Stimulated activated CD4-positive, alpha-beta T cell treated with anti-CD3 and anti-CD28 coated beads, Interleukin-4, amount 100 ng/mL, for 4 hours (primary cell): ENCODE measurements at places on chromosomes 4 and X.

DNA sequence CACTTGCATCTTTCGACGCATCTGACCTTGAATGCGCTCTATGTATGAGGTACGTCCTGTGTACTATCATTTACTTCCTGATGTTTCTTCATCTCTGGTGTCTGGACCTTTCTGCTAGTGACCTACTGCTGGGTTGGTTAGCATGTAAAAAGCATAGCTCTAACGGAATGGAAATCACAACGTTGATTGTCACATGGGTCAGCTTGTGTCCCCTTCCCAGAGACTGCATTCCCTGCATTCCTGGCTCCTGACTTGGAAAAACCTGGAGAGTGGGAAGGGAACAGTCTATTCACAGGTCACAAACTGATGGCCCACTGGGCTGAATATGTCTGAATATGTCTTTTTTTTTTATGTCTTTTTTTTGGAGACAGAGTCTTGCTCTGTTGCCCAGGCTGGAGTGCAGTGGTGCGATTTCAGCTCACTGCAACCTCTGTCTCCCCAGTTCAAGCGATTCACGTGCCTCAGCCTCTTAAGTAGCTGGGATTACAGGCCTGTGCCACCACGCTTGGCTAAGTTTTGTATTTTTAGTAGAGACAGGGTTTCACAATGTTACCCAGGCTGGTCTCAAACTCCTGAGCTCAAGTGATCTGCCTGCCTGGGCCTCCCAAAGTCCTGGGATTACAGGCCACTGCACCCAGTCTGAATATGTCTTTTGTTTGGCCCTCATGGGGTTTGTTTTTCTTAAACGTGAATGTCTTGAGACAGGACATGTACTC, 16.3 kb downstream of the LONRF3 start:
- DNase-seq: no peak

DNA sequence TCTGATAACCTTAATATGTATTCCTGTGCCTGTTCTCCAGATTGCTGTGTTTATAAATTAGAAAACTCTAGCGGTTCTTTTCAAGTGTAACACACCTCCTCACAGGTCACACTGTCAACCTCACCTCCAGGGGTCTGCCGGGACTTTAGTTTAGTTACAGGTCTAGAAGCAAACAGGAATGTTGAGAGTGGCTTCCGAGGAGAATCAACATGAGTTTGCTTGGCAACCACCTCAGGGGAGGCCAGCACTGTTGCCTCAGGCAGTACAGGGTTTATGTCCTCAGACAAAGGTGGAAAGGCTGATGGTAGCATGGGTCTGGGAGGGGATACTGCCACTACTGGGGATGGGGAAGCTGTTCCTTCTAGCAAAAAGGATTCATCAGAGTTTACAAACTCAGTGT, 438.0 kb downstream of the DTHD1 start:
- DNase-seq: no peak

DNA sequence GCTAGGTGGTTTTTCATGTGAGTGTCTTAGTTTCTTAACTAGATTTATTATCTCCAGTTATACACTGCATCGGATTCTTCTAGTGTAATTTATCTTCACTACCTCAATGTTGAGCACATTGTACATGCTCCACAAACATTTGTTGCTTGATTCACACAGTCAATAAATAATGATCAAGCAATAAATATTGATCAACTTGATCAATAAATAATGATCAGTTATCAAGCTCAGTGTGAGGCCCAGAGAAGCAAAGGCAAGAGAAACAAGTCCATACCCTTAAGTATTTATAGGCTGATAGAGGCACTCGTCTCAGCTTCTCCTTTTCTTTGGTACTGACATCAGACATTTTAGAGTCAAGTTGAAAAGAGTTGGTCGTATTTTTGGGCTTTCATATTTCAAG, 5.1 kb upstream of the VBP1 start:
- DNase-seq: no peak

GRCh38 chr4:184506527-184507121, 32.3 kb upstream of the IRF2 start:
- DNase-seq: no peak

- no peak for DNase-seq
These were observed 329.2 kb downstream of the ARHGAP10 start for GRCh38 chr4:148061141-148061481.

GRCh38 chrX:46912603-46913491, 626 bp downstream of the JADE3 start:
- peak; percentile 2 for DNase-seq

- no peak for DNase-seq
These were observed 265.3 kb downstream of the ZNF674 start for GRCh38 chrX:46279925-46280313.

DNA sequence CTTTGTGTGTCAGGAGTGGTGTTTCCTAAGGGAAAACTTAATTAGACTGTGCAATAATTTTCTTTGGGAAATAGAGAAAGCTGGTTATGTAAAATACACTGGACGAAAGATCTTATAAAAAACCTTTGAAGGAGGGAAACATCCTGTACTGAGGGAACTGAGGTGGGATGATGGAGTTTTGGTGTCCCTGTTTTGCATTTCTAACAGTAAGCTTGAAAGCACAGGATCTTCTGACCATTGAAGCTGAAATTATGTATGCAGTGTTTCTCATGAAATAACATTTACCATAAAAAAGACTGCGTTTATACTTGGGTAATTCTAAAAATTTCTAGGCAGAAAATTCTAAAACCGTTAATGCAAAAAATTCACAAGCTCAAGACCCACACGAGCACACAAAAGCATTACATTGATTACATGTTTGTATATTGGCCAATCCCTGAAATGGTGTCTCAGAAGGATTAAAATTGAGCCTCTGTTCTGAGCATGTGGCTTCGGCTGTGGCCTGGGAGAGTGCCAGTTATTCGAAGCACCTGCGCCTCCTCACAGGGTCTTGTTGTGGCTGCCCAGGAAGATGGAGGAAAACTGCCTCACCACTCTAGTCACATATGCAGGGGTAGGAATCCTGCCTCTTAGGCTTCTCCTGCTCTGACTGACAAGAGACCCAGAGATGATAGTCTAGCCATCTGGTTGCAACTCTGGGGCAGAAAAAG, 49.5 kb downstream of the JADE3 start:
- DNase-seq: no peak

DNA sequence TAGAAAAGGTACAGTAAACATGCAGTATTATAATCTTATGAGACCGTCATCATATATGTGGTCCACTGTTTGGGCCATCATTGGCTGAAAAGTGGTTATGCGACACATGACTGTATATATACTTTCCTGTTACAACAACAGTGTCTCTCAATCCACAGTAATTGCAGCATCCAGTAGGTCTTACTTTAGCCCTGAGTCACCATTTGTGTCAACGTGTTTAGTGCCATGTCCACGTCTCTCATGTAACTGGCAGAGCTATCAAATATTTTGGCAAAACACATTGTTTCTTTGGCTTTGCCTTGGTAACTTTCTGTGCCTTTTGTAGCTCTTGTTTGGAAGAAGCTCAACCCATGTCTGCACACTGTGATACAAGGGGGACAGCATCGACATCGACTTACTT, 73.8 kb downstream of the CD38 start:
- no peak for DNase-seq

- DNase-seq: no peak
These were observed 7.1 kb upstream of the SCRG1 start for GRCh38 chr4:173405840-173406606.

- peak; percentile 35 for DNase-seq
These were observed 3.0 kb upstream of the ATP1B4 start for GRCh38 chrX:120358737-120359456.

DNA sequence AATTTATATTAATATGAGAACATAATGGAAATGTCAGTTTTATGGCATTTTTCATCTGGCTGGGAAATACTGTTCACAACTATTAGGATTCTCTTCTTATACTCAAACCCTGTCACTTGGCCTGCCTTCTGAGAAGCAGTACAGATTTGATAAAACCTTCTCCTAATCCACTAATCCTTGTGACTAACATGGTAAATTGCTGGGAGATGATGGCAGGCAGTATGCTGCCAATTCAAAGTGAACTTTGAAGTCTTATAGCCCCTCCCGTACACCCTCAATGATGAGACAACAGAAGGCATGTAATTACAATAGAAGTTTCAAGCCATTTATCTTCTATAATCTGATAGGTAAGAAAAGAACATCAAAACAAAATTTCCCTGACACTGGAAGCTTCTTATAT, 36.9 kb downstream of the PAQR3 start:
- DNase-seq: no peak

- DNase-seq: no peak
These were observed at the start of gene HPGDS for GRCh38 chr4:94342694-94343093. Gene HPGDS, minus strand, starts transcription at chr4:94342836. Its CDS starts 8,207 bp downstream, at chr4:94334629.

GRCh38 chr4:70761276-70761816, 39.6 kb downstream of the RUFY3 start:
- no peak for DNase-seq

DNA sequence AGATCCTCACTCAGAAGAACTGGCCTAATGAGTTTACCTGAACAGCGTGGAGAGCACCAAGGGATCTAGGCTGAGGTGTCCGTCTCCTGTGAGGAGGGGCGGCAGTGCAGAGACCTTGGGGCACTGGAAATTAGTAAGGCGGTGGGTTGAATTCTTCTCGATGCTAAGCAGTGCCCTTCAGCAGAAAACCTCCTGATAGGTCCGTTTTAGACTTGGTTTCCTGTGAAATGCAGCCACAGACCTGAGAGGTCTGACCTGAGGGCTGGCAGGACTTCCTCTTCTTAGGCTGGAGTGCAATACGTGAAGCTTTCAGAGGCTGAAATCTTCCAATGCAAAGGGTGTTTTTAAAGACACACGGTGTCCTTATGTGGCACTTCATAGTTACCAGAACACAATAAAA, at the start of gene CLNK:
Gene CLNK, minus strand, starts transcription at position 138 of the 400 bp plus-strand sequence. CDS start 16,899 bp downstream, outside the sequence.
- DNase-seq: no peak

DNA sequence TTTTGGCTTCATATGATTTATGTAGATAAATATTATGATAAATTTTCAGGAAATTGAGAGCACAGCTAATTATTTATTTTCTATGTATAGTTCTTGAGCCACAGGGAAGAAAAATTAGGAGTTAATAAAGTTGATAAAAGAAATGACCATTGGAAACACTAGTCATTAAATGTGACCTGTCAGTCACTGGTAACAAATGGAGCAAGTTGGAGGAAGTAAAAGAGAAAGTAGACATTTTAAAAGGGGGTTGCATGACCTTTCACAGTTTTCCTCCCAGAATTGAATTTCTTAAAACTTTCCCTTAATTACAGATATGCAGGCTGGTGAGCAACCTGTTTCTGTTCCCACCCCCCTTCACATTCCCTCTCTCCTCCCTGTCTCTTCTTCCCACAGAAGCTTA, 5.3 kb downstream of the SMIM9 start:
- no peak for DNase-seq
